T-helper 1 cell treated with Interleukin-12 subunit alpha and Interleukin-12 subunit beta and Interleukin-4 antibody, amounts not matched to agents 30 ng/mL and 1 ng/mL, for 36 hours (primary cell): ENCODE measurements at places on chromosomes 11 and 22. TPM values are rescaled to one million over a fixed set of nuclear protein-coding genes. Genes with fewer than 3 reads are reported as not detected.

Gene TH
- not detected in 2 replicates for total RNA-seq

Gene ANO1
- total RNA-seq: not detected in 2 replicates

Gene GGT5
- total RNA-seq: 0.22 and 0.32 TPM in 2 replicates

Gene MUC5AC
- total RNA-seq: not detected in 2 replicates

Gene ANKRD13D
- total RNA-seq: 198 and 200 TPM in 2 replicates

Gene SCT
- not detected in 2 replicates for total RNA-seq

Gene UCP3
- 3.4 and 5.0 TPM in 2 replicates for total RNA-seq

Gene PICALM
- total RNA-seq: 167 and 172 TPM in 2 replicates

Gene NXPE2
- not detected in 2 replicates for total RNA-seq

Gene MYO7A
- total RNA-seq: 0.10 TPM in 1 of 2 replicates, not detected in the other

Gene ZFTA
- total RNA-seq: 2.2 TPM in 2 replicates

Gene TBX10
- not detected in 2 replicates for total RNA-seq

Gene DRICH1
- 0.98 and 1.4 TPM in 2 replicates for total RNA-seq

Gene TREH
- total RNA-seq: not detected in 2 replicates

Gene PHOX2A
- not detected in 2 replicates for total RNA-seq

Gene CARNS1
- total RNA-seq: 0.47 and 0.66 TPM in 2 replicates

Gene DLAT
- total RNA-seq: 31.1 and 31.7 TPM in 2 replicates

Gene EXPH5
- total RNA-seq: 0.88 and 1.7 TPM in 2 replicates

Gene FLRT1
- total RNA-seq: not detected in 2 replicates

Gene OTOG
- total RNA-seq: not detected in 2 replicates

Gene HBB
- total RNA-seq: not detected in 2 replicates

Gene TSSC4
- total RNA-seq: 51.6 and 55.3 TPM in 2 replicates

Gene SEC14L2
- 11.1 and 12.2 TPM in 2 replicates for total RNA-seq

Gene FBLN1
- total RNA-seq: not detected in 2 replicates

Gene OR56B1
- total RNA-seq: 0.17 and 0.37 TPM in 2 replicates

Gene UBQLN3
- total RNA-seq: 0.20 TPM in 1 of 2 replicates, not detected in the other

Gene MRPL16
- total RNA-seq: 67.0 and 68.2 TPM in 2 replicates

Gene DDI1
- not detected in 2 replicates for total RNA-seq

Gene PGR
- not detected in 2 replicates for total RNA-seq

Gene SUSD2
- total RNA-seq: 1.2 and 1.6 TPM in 2 replicates
